NCI-H510A (cell line): ENCODE measurements at places on chromosomes 3 and 15.

DNA sequence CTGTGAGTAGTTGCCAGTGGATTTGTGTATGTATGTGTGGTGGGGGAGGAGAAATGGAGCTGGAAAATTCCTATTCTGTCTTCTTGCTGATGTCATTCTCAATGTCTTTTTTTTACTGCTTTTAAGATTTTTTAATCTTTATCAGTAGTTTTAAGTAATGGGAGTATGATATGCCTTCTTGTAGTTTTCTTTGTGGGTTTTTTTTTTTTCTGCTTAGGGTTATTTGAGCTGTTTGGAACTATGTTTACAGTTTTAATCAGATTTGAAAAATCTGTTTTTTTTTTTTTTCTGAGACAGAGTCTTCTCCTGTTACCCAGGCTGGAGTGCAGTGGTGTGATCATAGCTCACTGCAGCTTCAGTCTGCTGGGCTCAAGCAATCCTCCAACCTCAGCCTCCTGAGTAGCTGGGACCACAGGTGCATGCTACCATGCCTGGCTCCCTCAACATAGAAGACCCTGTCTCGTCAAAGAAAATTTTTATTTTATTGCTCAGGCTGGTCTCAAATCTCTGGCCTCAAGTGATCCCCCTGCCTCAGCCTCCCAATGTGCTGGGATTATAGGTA, 37.1 kb downstream of the RPL39L start:
- DNase-seq = no peak

DNA sequence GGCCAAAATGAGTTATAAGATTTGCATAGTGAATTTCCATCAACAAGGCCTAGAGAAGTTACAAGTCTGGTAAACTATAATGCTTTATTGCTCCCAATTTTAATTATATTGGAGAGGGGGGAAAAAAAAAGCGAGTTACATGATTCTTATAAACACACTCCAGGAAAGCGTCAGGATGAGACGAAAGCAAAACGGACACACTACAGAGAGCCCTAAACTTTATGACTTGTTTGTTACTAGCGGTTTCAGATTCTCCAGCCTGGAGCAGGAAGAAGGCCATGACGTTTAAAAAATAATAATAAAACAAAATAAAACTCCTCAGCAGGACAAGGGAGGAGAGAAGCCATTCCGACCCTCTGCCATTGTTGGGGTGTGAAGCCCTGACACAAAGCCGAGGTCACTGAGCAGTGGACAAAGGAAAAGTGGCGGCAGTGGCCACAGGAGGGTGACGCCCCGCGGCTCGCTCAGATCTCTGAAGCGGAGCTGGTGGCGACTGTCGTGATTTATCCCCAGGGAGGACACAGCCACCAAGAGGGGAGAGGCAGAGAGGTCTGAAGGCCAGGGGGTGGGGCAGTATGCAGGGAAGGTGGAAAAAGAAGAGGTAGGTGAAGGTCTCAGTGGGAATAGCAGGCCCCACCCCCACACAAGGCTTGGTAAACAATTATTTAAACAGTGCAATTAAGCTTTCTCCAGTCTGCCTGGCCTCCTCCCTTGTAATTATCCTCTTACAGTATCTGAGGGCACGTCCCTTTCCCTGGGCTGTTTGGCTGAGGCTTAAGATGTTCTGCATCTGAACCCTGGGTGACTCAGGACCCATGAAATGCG, 45.3 kb downstream of the ADAMTS9 start:
- no peak for DNase-seq

GRCh38 chr3:170130532-170130931, 51.0 kb downstream of the PHC3 start:
- DNase-seq = no peak

- no peak for DNase-seq
Measured at GRCh38 chr15:91992945-91993344, 139.4 kb downstream of the SLCO3A1 start.

DNA sequence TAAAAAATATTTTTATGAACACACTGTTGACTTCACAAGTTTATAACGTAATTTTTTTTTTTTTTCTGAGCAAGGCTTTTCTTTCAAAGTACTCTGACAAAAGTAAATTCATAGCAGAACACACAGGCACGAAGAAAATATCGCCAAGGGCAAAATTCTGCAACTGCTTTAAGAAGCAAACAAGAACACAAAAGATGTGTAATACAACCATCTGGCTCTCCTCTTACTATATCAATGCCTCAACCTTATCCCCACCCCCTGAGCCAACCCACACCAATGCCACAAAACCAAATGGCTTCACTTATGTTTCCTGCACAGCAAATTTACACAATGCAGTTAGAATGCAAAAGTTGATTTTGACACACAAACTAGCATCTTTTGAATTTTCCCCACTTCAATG, 274.2 kb downstream of the FOXP1 start:
- DNase-seq = no peak

DNA sequence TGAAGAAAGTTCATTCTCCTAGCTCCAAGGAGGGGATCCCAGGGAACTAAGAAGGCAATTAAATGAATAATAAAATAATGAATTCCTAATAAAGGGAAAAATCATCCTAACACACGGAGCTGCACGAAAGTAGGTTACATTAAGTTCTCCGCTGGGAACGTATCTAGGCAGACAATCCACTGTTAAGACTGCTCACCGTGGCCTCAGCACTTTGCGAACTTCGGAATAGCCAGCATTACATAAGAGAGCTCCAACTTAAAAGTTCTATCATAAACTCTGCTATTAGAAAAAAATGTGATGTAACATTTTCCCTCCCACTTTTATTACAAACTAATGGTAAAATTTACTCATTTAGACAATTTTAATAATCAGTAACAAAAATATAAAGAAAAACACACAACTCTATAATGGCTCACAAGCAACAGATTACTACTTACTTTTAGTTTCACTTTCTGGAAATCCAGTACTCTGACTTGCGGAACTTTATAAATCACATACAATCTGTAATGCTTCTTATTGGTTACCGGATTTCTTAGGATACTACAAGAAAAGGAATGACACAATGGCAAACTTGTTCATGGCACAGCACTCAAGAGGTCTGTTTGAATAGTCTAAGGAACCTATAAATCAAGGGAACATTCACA, 8.5 kb downstream of the SNRPA1 start:
- DNase-seq = no peak

DNA sequence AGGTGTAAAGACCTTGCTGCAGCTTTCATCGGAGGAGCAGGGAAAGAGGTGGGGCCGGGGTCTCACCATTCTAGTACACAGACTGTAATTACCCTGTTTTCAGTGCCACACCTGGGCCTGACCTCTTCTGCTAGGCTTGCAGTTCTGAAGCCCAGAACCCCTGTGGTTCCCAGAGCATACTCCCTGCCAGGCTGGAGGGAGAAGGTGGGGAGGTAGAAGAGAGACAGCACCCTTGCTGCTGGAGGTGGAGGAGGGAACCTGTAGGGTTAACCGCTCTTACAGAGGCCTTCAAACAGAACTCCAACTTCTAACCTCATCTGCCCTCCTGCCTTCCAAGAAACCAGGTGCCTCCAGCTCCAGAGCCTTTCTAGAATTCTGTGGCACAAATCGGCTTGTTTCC, 27.0 kb downstream of the PCOLCE2 start:
- DNase-seq = no peak

DNA sequence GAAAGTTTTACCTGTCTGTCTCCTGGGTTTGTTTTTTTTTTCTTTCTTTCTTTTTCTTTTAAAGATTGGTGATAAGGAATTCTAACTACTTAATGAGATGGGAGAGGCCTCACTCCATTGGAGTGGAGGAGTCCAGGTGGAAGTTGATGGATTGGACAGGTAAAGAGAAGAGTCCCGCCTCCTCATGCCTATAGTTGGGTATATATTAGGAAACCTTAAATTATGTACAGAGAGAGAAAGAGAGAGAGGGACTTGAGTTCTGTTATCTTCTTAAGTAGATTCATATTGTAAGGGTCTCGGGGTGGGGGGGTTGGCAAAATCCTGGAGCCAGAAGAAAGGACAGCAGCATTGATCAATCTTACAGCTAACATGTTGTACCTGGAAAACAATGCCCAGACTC, 158.2 kb downstream of the TP63 start:
- no peak for DNase-seq

- DNase-seq = no peak
Measured at GRCh38 chr3:139289860-139290524, 53.8 kb upstream of the MRPS22 start.

DNA sequence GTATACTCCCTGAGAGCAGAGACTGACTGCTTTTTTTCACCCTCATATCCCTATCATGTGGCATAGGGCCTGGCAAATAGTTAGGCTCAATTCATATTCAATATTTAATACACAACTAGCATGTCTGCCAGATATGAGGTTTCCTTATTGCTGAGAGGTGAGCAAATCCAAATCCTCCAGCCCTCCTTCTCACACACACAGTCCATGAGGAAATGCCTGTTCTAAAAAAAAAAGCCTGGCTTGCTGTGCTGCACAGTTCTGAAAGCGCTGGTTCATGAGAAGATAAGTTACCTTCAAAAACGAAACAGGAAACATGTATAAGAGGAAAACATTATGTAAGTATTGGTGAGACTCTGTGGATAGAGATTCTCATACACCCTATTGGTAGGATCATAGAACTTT, 15.5 kb upstream of the ACAP2 start:
- no peak for DNase-seq

GRCh38 chr3:184486614-184487013, 75.0 kb upstream of the EPHB3 start:
- no peak for DNase-seq

- no peak for DNase-seq
Measured at GRCh38 chr3:68142441-68142840, 488.0 kb upstream of the SUCLG2 start.

GRCh38 chr3:128853826-128854225, 25.6 kb upstream of the ACAD9 start:
- no peak for DNase-seq
